ENCODE measurements at places on chromosomes 12 and 14. TPM values are rescaled to one million over a fixed set of nuclear protein-coding genes. Genes with fewer than 3 reads are reported as not detected.

GRCh38 chr12:104998423-104999346, 12.6 kb downstream of the NOPCHAP1 start:
- H3K4me3 ChIP-seq: no peak overlapping the region
- H3K27me3 ChIP-seq: no peaks in the 10 kb centered on the region
- no peak for DNase-seq

- H3K36me3 ChIP-seq: no peaks in the 10 kb centered on the region
- DNase-seq: no peak
- H3K27ac ChIP-seq: no peak overlapping the region
- no peaks in the 10 kb centered on the region for H3K27me3 ChIP-seq
- peaks cover 3% of the 10 kb centered on the region for H3K4me1 ChIP-seq
- no peak overlapping the region for H3K4me3 ChIP-seq
Observed at GRCh38 chr14:71491931-71492330, 440.3 kb upstream of the RGS6 start.

CCDC197 gene
- not detected for total RNA-seq

- H3K27me3 ChIP-seq: no peaks in the 10 kb centered on the region
- no peak for DNase-seq
- H3K36me3 ChIP-seq: peaks cover 19% of the 10 kb centered on the region
- peaks cover 2% of the 10 kb centered on the region for H3K4me1 ChIP-seq
- H3K27ac ChIP-seq: no peak overlapping the region
Observed at GRCh38 chr12:66763467-66763866, 84.6 kb upstream of the GRIP1 start.

DNA sequence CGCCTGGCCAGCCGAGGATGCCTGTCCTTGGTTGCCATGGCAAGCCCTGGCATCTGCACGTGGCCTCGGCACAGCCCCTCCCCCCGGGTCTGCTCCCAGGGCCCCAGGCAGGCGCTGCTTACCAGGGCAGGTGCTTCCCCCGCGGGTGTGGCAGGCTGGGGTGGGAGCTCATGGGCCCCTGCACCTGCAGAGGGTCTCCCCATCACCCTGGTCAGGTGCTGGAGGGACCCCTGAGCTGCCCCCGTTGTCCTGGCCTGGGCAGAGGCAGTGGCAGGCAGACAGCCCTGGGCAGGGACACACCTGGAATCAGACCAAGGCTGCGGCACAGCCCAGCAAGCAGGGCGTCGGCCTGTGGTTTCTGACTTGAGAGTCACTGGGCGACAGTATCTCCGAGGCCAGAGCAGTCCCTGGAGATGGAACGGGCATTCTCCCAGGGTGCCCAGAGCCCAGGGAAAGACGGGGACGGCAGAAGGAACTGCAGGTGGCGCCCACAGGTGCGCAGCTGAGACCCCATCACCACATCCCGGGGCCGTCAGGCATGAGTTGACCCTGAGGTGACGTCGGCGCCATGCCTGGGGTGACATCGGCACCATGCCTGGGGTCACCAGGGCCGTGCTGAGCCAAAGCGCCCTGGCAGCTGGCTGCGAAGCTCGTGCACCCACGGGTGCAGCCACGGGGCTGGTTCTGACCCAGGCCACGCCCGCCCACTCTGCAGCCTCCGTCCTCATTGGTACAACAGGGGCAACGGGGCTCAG, 56.1 kb upstream of the FBRSL1 start:
- DNase-seq: no peak
- peaks cover 5% of the 10 kb centered on the region for H3K36me3 ChIP-seq
- peaks cover under 1% of the 10 kb centered on the region for H3K4me1 ChIP-seq
- H3K27ac ChIP-seq: no peak overlapping the region
- no peak overlapping the region for H3K4me3 ChIP-seq

DNA sequence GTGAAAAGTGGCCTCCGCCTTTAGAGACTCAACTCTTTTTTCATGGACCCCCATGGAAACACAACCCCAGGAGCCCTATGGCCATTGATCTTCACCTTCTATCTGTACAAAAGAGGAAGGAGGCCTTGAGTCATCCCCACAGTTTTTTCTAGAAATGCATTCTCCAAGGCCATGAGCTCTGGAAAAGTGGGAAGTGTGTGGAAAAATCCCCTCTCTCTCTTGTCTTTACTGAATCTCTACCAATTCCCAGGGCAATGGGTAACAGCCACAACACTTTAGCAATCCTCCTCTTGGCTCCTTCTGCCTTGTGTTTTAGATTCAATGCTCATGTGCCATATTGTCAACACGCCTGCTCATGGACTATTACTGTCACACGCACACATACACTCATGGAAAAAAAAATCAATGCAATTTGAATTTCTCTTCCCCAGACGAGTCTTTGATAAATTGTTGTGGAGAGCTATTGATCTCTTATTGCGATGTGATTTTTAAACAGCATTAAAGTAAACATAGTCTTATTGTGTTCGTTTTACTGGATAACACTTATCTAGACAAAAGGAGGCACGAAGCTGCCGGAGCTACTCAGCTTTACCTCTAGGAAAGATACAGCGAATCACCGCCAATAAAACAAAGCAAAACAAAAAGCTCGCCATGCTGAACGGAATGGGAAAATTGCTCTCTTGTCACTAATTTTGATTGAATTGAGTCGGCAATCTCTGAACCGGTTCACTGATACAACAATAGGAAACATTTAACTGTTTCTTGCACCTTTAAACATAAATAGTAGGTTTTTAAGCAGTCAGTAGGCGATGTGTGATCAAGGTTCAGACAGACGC, 260.3 kb downstream of the VRK1 start:
- H3K27ac ChIP-seq: no peak overlapping the region
- no peaks in the 10 kb centered on the region for H3K36me3 ChIP-seq
- H3K4me1 ChIP-seq: no peaks in the 10 kb centered on the region
- no peak overlapping the region for H3K4me3 ChIP-seq

Data from H9 (cell line).